Testis (tissue), 5 donors: ENCODE measurements at places on chromosomes 7 and 10. TPM values are rescaled to one million over a fixed set of nuclear protein-coding genes. Genes with fewer than 3 reads are reported as not detected.

The SFMBT2 gene
- 7.6 TPM for total RNA-seq

The SEMA3E gene
- 0.19 TPM for total RNA-seq

The PNLIPRP2 gene
- total RNA-seq: not detected

The CDK13 gene
- total RNA-seq: 140 TPM

The POLR2J2 gene
- 10.2 TPM for total RNA-seq

The ITGB8 gene
- 111 TPM for total RNA-seq

The CXCL12 gene
- total RNA-seq: 9.8 TPM

The GRM3 gene
- 0.47 TPM for total RNA-seq

The DCLRE1C gene
- total RNA-seq: 4.6 TPM

The IPMK gene
- total RNA-seq: 4.3 TPM

The SLC29A4 gene
- total RNA-seq: 7.6 TPM

The FAM25G gene
- total RNA-seq: 8.3 TPM

The PIP gene
- total RNA-seq: not detected

The COL13A1 gene
- 1.5 TPM for total RNA-seq

The PRSS1 gene
- not detected for total RNA-seq

The FAM171A1 gene
- total RNA-seq: 11.1 TPM

The OR6V1 gene
- total RNA-seq: not detected

The TACR2 gene
- total RNA-seq: 0.87 TPM

The CNNM1 gene
- 53.8 TPM for total RNA-seq

The TUBAL3 gene
- total RNA-seq: 0.93 TPM

The NME8 gene
- 5.8 TPM for total RNA-seq

The GSTO2 gene
- 28.9 TPM for total RNA-seq

The WNT16 gene
- 0.12 TPM for total RNA-seq

The ENTPD1 gene
- total RNA-seq: 9.8 TPM

The NOS3 gene
- total RNA-seq: 36.6 TPM

The NUTM2B gene
- 4.8 TPM for total RNA-seq

The TMEM236 gene
- total RNA-seq: 0.47 TPM

The SPDYE11 gene
- total RNA-seq: 5.6 TPM

The SH2D4B gene
- 1.1 TPM for total RNA-seq

The C10orf62 gene
- 373 TPM for total RNA-seq

The SPDYE2B gene
- 10.6 TPM for total RNA-seq

The CALML3 gene
- 0.63 TPM for total RNA-seq
